Heart right ventricle (tissue), 16 donors: ENCODE measurements at places on chromosomes 2 and 18.

DNA sequence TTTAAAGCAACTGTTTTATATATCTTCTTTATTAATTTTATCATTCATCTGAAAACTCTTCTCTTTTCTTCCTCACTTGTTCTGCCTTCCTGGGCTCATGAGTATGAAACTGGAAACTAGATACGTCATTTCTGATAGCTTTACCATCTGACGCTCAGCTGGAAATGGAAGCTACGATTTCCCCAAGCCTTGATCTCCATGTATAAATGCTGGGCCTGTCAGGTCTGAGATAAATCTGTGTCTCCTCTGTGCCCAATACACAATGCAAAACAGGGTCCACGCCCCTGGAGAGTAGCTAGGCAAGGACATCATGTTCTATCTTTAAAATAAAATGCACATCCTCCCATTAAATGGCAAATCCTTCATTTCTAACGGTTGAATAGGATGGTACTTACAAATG lies 238.4 kb downstream of the AFF3 start:
- no peak for DNase-seq

- DNase-seq: no peak
Observed at GRCh38 chr2:43214253-43214652, 12.2 kb downstream of the ZFP36L2 start.

GRCh38 chr2:185433824-185434223 lies 304.8 kb upstream of the FSIP2 start:
- no peak for DNase-seq

GRCh38 chr18:46261799-46262198 lies 157.6 kb downstream of the HAUS1 start:
- DNase-seq: no peak

GRCh38 chr2:144054911-144055310 lies 465.0 kb downstream of the ZEB2 start:
- DNase-seq: no peak

DNA sequence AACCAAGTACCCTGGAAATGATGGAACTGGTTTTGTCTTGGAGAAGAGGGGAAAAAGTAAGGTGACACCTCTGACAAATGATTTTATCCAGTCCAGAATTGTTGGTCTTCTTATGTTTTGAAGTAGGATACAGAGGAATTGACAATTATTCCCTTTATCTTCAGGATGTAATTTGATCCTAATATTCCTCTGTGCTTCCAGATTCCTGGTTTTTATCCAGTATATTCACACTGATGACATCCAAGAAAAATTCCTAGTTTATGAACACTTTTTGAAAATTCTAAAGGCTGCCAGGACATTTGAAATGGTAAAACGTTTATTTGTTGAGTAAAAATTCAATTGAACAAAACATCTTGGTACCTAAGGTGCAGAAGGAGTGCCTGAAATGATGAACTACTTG lies 22.2 kb upstream of the ETAA1 start:
- no peak for DNase-seq

DNA sequence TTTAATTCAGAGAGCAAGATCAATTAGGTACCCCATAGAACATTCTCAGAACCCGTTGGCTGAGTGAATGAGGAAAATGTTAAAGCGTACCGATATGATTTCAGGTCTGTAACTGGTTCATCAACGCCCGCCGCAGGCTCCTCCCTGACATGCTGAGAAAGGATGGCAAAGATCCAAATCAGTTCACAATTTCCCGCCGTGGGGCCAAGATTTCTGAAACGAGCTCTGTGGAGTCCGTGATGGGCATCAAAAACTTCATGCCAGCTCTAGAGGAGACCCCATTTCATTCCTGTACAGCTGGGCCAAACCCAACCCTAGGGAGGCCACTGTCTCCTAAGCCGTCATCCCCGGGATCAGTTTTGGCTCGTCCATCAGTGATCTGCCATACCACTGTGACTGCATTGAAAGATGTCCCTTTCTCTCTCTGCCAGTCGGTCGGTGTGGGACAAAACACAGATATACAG lies 7.3 kb downstream of the TGIF1 start:
- no peak for DNase-seq

GRCh38 chr2:96095116-96095636 lies 21.2 kb downstream of the ADRA2B start:
- no peak for DNase-seq

DNA sequence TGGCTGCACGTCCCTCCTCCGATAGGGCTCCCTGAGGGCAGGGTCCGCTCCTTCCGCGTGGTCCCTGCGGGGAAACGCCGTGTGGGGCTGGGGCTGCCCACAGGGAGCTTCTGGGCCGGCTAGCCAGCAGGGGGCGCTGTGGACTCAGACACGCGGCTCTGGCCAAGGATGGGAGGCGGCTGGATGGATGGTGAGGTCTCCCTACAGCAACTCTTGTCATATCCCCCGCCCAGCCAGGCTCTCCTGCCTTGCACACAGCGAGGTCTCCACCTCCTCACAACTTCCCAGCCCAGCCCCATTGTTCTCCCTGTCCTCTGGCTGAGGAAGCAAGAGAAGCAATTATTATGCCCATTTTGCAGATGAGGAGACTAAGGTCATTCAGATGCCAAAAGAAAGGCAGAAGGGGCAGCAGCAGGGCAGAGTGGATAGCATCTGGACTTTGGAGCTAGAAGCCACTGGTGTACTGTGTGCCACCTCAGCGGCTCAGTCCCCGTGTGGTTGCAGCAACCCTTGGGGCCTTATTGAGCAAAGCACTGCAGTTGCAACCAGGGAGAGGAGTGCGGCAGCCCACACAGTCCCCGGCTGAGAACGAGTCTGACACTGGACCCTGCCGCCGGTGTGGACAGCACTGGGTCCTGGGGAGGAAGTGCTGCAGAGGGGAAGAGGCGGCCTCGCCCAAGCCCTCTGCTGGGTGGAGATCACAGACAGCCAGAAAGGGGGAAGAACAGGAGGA lies 99.0 kb downstream of the ZFP36L2 start:
- DNase-seq: peak; percentile 84

DNA sequence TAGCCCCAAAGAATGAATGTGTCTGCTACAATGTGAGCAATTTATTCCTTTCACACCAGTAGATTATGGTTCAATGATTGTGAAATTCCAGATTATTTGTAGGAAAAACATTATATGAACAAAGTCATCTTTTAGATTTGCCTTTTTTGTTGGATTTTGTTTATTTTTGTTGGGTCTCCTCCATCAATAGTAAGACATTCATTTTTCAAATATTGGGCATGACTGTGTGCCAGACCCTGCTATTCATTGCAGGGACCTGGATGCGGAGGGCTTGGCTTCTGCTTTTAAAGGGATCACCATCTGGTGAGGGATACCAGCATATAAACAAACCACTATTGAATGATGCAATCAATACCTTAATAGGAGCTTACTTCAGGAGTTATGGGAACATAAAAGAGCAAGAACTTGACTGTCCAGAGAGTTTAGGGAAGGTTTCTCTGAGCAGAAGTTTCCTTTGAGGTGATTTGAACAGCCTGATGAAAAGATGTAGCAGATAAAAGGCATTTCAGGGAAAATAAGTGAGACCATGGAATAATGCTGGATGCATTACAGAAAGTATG lies 486.7 kb downstream of the EPHA4 start:
- DNase-seq: no peak

DNA sequence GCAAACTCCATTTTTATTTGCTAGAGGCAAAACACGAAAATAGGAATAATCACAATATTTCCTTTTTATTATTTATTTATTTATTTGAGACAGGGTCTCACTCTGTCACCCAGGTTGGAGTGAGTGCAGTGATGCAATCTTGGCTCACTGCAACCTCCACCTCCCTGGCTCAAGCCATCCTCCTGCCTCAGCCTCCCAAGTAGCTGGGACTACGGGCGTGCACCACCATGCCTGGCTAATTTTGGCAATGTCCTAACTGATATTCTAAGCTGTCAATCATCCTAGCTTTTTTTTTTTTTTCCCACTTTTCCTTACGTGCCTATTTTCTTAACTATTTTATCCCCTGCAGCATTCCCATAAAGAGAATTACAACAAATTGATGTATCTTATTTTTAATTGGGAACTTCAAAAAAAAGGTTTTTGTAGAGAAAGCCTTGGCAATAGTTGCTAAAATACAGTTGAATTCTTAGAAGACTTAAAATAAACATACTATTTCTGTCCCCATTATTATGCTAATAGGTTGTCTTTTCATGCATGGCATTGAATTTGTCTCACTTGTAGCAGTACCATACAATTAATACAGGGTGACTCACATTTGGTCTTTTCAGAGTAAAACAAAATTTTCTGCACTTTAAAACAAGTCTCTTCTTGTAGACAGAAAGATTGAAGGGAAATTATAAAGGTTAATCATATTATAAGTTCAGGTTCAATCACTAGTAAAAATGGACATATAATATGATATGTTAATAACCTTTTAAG lies 153.5 kb downstream of the SLC39A10 start:
- DNase-seq: no peak

DNA sequence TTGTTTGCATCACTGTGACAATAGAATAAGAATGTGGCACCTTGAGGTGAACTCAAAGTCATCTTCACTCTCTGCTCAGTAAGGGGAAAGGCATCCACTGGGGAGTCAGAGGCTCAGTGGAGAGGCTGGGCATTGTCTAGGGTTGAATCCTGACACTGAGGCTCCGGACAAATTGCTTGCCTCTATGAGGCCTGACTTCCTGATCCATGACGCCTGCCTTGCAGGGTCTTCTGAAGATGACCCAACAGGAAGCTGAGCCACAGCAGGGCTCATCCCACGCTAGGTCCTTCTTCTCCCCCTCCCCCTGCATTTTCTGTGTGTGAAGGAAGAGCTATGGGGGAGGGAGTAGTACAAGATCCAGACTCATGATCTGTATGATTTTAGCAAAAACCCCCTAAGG lies 265.1 kb downstream of the SH3BP4 start:
- DNase-seq: no peak
